ENCODE measurements at places on chromosomes 5 and 9. TPM values are rescaled to one million over a fixed set of nuclear protein-coding genes. Genes with fewer than 3 reads are reported as not detected.

Gene ANGPTL2
- 2.4 TPM for total RNA-seq

Gene WNT8A
- 0.71 TPM for total RNA-seq

DNA sequence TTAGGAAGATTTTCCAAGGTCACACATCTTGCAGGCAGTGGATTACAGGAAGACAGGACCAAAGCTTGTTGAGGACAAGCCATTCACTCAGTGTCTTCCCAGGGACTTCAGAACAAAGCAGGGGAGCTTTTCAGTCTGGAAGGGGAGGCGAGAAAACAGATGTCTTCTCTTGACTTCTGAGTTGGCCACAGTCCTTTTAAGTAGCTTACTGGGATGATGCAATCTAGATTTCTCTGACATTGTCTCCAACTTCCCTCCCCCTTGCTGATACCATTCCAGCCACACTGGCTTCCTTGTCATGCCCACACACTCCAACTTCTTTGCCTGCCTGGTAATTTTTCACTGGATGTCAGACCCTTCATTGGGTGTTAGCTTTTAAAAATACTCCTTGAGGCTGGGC, 174.2 kb upstream of the TBC1D2 start:
- DNase-seq = no peak

GRCh38 chr5:119743927-119744326, 114.6 kb downstream of the FAM170A start:
- DNase-seq = peak; percentile 33

DNA sequence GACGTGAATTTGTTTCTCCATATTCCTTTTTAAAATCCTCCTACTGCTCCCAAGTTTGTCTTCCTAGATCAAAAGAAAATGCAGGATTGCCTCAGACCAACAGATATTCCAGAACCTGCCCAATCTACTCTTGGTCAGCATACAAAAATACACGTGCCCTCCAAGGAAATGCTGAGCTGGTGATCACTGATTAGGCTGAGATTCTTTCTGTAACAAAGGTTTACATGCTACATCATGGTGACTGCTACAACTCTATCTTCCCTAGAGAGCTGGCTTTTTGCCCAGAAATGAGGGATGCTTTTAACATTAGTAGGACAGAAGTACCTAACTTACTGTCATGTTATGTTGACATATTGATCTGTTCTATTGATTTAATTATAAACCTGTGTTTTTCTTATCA, 35.5 kb downstream of the OR2Y1 start:
- DNase-seq = no peak

GRCh38 chr9:69460012-69460411, 135.0 kb downstream of the ENTREP1 start:
- DNase-seq = no peak

DNA sequence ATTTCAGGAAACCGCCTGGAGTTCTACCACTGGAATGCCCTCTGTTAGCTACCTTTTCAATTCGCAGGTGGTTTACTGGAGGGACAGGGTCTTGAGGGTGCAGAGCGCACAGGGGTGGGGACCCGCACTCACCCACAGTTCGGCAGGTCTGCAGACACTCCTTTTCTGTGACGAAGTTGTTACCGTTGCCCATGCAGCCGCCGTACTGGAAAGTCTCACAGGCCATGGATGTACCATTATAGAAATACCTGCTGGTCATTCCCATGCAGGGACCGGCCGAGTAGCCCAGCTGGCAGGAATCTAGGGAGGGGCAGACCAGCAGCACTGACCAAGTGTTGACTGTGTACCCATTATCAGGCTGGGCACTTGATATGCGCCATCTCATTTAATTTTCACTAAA, 16.8 kb downstream of the AMBP start:
- DNase-seq = no peak

DNA sequence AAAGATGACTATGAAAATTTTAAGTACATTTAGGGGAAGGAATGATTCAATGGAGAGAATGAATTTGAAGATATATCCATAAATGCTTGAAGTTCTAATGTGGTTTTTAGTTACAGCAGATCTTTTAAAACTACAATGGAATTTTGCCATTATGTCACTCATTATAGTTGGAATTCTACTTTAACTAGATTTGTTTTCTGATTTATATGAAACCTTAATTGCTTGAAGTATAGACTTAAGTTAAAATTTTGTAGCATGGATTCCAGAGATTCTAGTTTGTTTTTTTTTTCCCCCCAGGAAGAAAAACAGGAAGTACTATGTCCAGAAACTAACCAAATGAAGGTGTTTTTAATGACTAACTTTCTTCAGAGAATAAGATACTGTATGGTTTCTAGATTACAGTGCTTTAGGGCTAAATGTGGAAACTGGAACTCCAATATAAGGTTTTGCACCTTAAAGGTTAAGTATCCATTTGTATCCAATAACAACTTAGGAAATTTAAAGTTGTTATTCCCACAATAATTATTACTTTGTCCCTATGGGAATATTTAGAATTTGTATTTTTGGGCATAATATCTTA, 70.3 kb downstream of the ZSWIM6 start:
- no peak for DNase-seq

DNA sequence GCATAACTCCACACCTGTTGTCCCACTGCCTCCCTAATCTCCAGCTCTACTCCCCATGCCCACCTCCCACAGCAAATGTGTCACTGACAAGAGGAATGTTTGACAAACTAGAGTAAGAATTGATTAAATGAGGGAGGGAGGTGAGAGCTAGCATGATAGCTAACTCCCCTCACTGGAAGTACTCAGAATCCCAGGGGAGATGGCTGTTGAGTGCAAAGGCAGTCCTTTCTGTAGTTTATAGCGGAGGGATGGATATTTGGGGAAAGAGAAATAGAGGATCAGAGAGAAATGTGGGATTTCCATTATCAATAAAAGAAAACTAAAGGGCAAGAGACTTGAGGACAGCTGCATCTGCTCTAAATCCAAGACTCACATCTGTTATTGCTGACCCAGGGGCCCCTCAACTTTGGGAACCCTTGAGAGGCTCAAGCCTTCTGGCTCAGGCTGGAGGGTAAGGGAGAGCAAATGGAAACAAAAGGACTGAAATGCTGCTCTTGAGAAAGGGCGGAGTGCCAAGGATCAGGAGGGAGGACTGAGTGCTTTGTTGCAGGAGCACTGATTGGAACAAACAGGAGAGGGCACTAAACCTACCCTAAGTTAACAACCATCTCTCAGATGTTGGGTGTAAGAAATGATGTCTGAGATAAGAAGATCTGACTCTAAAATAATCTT, 372.1 kb downstream of the NTRK2 start:
- peak; percentile 24 for DNase-seq

DNA sequence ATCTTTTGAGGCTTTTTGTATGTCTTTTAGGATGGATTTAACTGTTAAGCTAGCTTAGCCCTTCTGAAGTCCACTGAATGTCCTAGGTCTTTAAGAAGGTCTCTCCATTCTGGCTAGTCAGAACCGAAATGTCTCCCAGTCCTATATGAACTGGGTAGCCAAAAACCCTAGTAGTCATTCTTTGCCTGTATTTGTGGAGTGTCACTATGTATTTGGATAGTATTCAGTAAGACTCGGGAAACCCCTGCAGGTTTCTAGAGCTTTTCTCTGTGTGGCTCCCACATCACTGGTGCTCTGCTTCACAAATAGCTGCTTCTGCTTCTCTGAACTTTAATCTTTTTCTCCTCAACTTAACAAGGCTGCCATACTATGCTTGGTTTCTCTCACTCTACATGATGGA, 68.0 kb downstream of the RIC1 start:
- DNase-seq = no peak

DNA sequence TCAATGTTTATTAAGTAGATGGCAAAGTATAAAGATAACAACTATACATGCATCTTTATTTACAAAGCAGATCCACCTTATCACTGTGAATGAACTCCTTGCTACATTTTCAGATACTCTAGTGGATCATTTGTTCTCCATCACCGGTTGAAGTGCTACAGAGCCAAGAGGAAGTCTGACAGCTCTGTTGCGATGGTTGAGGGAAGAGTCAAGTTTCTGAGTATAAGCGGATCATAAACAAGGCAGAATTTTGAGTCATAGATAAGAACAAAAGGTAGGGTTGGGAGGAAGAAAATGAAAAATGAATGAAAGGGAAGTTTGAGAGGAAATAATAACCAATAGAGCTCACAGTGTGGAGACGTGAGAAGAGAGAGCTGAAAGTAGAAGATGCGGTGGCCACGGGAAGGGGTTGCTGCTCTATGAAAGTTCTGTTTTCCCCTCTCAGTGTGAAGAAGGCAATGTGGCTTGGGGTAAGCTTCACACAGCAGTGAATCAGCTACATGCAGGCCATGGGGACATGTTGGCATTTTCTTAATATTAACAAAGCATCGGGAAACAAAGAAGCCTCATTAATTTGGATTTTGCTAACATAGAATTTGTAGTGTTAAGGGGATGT, 30.8 kb upstream of the KCNN2 start:
- no peak for DNase-seq

- DNase-seq = peak; percentile 90
Observed at GRCh38 chr5:123036391-123037103, at the start of gene PPIC. TSS of gene PPIC (minus strand) at chr5:123036725. CDS start at chr5:123036625, 100 bp downstream.

GRCh38 chr5:12883395-12883794, 979.1 kb upstream of the CTNND2 start:
- no peak for DNase-seq

DNA sequence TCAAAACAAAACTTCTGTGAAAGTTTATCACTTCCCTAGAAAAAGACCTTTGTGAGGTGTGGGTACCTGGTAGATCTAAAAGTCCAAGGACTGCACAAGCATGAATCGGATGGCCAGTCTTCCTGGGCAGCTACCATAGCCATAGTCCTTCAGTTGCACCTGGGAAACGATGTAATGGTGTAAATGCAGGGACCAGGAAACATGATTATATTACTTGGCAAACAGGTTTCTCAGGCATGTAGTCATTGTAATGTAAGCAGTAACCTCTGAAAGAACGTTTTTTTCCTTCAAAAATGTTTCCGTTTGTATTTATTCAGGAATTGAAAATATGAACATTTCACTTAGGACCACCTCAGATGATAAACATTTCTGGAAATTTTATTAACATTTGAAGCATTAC, 433.4 kb downstream of the DTWD2 start:
- no peak for DNase-seq

- DNase-seq = no peak
Observed at GRCh38 chr5:42349163-42349562, 74.1 kb upstream of the GHR start.

- no peak for DNase-seq
Observed at GRCh38 chr9:71487061-71487460, 281.3 kb downstream of the CEMIP2 start.

DNA sequence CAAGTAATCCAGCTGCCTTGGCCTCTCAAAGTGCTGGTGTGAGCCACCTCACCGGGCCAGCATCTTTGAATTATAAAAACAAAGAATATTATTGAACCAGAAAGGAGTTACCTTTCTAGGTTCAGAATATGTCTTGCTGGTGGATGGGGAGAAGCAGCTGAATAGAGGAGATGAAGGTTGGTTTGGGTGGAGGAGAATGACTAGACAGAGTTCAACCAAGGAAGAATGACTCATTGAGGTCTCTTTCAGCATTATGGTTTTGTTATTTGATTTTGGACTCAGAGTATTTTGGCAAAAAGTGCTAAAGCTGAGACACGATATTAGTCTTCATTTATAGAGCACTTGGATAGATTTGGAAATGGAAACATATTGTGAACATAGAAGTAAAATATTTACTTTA, 75.2 kb upstream of the MPDZ start:
- no peak for DNase-seq

DNA sequence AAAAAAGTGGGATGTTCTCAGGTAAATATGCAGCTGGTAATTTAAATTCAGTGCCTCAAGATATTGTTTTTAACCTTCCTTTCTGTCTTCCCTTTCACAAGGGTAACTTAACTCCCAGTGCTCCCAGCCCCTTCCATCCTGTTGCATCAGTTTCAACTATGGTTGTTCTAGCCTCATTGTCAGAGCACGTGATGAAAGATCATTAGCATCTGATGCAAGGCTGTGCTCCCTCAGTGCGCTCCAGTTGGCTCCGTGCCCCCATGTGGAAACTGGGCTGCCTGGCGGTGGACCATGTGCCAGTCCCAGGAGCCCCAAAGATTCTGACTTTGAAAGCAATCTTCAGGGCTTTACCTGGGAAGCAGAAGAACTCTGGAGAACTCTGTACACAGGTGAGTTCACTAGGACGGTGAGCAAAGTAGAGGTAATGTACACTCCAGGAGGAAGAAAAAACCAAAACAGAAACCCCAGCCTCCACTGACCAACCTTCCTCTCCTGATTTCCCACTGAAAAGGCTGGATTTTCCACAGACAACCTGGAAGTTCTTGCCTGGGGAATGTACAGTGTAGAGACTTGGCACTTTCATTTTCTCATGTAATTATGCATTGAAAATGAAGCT, 96.9 kb downstream of the SLC1A3 start:
- no peak for DNase-seq

- DNase-seq = peak; percentile 80
Observed at GRCh38 chr9:4666042-4666699, at the start of gene SPATA6L. TSS of gene SPATA6L (minus strand) at chr9:4666480. CDS start at chr9:4666250, 230 bp downstream.

DNA sequence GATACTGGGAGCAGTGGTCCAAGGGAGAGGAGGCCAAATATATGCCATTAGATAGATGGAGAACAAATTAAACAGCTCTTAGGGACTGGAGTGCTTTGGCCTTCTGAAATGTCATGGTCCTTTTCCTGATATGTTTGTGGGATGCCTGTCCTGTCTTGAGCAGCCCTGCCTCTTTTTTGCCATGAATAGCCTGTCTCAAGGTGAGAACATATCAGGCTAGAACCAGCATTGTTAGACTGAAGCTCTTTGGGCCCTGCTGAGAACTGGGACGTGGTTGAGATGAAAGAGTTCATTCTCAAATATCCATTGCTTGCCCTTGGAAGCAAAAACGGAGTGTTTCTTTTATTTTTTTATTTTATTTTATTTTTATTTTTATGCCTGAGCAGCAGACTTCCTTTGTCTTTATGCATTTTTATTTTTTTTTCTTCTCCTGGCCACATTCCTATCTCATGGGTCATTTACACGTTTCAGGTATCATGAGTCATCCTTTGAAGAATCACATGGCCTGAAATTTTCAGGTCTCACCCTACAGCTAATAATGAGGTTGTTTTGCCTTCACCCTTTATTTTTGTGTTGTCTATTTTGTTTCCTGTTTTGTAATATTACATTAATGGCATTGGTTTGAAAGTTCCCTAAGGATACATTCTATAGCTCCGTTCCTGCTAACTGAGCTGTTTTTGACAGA, 371.4 kb downstream of the PSAT1 start:
- DNase-seq = no peak

Data from testis (tissue), 5 donors.